Activated T-helper 9 cell treated with anti-CD3 and anti-CD28 coated beads, Interleukin-2, amount 50 U/mL, for 16 hours (primary cell): ENCODE measurements at places on chromosomes 2 and 18.

DNA sequence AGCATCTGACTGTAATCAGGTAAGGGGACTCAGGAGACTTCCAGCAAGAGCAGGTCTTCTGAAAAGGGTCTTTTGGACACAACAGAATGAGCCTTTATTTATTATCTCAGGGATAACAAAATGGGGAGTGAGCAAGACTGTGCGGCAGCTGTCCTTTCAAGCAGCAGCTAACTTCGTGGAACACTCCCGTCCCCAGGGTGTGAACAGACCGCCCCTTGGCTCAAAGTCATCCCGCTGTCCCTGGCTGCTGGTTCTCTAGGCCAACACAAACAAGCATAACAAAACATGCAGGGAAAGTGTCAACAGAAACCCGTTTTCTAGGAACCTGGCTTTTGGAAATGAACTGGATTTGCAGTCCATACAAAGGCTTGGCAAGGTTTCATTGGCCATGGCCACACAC is 787.9 kb upstream of the FANCL start:
- no peak for DNase-seq

DNA sequence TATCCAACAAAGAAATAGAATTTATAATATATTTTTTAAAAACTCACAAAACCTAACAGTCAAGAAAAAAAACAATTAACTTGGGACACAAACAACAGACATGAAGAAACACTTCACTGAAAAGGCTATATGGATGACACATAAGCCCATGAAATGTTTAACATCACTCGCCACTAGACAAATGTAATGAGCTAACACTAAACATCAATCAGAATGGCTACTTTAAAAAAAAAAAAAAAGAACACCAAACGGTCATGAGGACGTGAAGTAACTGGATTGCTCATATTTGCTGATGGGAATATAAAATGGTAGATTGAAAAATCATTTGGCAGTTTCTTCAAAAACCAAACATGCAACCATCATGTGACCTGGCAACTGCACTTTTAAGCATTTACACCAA is 97.3 kb upstream of the RGPD4 start:
- DNase-seq = no peak

DNA sequence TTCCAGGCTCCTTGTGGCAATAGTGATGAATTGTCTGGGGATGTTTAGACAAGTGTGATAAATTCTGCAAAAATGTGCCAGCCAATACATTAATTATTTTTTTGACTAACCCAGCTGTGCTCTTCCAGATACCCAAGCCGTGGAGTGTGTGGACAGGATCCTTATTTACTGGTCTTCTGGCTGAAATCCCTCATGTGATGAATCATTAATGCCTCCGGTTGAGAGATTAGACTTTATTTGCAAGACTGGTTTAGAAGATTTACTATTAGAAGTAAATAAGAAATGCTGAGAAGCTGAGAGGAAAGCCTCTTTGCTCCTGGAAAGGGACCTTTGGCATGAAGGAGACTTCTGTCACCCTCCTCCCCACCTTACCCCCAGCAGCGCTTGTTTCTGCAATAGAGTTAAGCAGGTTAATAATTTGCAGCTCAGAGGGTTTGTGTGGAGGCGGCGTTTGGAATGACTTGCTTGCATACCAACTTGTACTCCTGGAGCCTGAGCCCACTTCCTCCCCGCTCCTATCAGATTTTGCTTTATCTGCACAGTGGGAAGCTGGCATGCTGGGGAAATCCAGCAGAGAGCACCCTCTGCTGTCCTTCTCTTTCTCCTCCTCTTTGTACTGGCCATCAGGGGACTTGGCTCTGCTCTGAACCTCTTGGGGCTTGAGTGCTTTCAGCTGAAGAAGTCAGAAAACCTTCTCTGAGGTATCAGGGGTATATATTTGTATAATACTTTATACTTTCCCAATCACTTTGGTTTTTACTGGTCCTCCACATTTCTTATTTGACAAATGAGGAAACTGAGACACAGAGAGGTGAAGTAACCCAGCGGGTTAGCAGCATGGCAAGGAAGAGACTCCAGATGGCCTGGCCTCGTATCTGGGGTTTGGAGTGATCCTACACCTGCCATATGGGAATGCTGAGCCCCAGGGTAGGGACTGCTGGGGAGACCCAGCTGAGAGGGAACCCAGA is 16.3 kb downstream of the SLC3A1 start:
- DNase-seq = no peak

- no peak for DNase-seq
These were observed 356.8 kb downstream of the SUCLG1 start for GRCh38 chr2:84102274-84102673.

DNA sequence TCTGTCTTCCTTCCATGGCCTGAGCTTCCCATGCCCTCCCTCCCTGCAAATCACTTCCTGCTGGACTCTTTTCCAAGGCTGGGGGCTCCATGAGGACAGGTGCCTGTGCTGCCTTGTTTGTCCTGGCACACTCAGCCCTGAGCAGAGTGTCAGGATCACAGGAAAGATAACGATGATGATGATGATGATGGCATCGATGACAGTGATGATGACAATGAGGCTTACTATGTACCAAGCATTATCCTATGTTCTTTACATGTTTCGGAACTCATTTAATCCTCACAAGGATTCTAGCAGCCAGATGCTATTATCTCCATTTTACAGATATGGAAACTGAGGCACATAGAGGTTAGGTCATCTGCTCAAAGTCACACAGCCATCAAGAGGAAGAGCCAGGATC is 170.0 kb downstream of the CTIF start:
- no peak for DNase-seq

GRCh38 chr2:221405521-221405920 is 166.6 kb downstream of the EPHA4 start:
- DNase-seq = no peak

- DNase-seq = no peak
These were observed 143.0 kb downstream of the ZNF516 start for GRCh38 chr18:76351961-76352581.

DNA sequence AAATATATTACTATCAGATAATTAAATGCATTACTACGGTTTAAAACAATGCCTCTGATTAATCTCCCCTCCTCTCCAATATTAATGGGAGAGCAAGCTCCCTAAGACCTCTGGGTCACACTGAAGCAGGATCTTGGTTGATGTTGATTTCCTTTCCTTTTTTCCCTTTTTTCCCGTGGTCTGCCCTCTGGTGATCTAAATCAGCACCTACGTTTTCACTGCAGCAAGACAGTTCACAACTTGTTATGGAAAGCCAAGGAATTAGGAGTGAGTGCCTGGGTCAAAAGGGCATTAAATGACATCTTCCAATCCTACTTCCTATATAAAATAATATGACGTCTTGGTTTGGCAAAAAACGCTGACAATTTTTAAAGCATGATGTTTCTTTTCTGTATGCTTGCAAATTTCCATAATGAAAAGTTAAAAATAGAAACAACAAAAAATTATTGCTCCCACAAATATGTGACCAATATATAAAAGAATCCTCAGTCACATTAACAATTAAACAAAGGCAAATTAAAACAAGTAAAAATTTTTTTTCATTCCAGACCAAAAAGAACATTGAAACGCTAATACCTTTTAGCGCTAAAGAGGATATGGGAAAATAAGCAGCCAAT is 7.9 kb upstream of the CFAP36 start:
- DNase-seq = no peak

GRCh38 chr2:108492364-108492763 is 41.9 kb upstream of the LIMS1 start:
- DNase-seq = no peak

DNA sequence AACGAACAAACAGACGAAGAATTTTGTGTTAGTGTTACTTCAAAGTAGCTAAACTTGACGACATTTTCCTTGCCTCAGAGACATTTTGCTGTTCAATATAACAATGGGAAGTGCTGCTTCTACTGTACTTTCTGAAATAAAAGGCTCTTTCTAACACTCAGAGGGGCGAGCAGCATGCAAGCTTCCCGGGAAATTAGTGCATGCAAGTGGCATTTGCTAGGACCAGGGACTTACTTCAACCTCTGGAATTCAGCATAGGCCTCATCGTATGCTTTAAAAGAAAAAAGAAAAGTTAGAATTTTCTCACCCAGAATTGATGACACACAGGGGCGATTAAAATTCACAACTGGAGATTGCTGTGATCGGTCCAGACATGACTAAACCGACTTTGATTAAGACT is 62.5 kb upstream of the LPIN2 start:
- DNase-seq = no peak

DNA sequence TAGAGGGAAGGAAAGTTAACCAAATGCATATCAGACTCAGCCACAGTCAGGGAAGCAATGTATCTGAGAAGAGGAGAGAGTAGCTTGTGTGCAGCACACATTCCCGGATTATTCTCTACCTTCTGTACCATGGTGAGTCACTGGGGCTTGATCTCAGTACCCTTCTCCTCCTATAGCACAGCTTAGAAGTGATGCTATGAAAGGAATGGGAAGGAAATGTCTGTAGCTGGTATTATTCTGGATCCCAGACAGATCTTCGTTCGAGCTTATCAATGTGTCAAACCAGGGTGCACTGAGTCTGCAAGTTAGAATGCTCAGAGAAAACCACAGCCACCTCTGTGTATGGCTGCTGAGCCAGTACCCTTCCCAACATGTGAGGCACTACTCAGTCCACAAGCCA is 88.0 kb upstream of the NFU1 start:
- DNase-seq = no peak

GRCh38 chr2:165820296-165820695 is 26.2 kb upstream of the GALNT3 start:
- no peak for DNase-seq

DNA sequence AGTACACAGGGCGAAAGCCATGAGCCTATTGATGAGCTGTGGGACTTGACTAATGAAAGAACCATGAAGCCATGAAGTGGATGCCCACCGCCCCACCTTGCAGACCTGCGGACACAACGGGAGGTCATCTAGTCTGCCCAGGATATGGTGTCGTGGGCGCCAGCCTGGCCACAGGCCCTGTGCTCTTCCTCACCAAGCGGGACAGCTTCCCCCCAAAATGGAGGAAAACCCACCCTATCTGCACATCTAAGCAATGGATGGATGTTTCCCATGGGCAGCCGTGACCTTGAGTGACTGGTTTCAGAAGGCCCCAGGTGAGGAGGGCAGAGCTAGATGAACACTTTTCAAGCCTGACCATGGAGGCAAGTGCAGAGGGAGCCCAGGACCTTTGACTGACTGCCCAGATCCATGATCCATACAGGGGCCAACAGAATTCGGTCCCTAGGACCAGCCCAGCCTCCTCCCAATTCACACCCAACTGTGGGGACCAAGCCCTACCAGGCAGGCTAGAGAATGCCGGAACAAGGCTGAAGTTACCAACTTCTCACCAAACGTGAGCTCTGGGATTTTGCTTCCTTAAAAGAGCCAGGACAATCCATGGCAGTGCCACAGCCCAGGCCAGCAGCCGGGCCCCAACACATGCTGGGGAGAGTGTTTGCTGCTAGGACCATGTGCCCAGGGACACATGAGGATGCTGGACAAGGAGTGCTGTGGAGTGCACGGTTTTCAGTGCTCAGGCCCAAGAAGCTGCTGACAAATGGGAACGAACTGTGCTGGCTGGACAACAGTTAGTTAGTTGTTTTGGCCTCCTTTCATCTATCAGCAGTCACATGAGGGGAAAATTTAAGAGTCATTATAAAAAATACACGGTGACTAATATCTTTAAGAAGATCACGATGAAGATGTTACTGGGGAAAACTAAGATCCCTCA is 249.4 kb downstream of the HDAC4 start:
- DNase-seq = no peak
